Left colon (tissue), 2 donors: ENCODE measurements at places on chromosomes 6 and 20. TPM values are rescaled to one million over a fixed set of nuclear protein-coding genes. Genes with fewer than 3 reads are reported as not detected.

RHAG gene
- not detected for total RNA-seq

- DNase-seq = no peak
Measured at GRCh38 chr20:58747211-58747610, 54.6 kb downstream of the NPEPL1 start.

DNA sequence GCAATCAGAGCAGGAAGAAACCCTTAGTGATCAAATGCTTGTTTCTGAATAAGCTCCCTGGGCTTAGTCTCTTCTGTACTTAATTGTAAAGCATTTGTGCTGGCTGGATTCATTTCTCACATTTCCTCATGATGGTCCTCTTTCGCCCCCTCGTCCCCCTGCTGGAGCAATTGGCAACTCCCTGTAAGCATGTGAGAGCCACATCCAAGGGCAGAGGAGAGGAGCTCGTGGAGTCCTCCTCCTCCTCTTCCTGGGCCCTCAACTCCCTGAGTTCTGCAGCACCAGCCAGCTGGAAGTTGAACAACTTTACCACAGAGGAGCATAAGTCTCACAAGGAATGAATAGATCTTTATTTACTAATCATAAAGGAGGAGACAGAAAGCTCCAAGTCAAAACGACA is 12.6 kb downstream of the ANKEF1 start:
- DNase-seq = no peak

- no peak for DNase-seq
Measured at GRCh38 chr6:36063318-36064060, 35.9 kb downstream of the MAPK14 start.

GRCh38 chr6:113185299-113185698 is 671.8 kb upstream of the MARCKS start:
- DNase-seq = no peak
